Substantia nigra (tissue), 51 donors: ENCODE measurements at places on chromosomes 2 and 18.

GRCh38 chr2:22027345-22028005 lies 903.7 kb downstream of the TDRD15 start:
- no peak for DNase-seq

DNA sequence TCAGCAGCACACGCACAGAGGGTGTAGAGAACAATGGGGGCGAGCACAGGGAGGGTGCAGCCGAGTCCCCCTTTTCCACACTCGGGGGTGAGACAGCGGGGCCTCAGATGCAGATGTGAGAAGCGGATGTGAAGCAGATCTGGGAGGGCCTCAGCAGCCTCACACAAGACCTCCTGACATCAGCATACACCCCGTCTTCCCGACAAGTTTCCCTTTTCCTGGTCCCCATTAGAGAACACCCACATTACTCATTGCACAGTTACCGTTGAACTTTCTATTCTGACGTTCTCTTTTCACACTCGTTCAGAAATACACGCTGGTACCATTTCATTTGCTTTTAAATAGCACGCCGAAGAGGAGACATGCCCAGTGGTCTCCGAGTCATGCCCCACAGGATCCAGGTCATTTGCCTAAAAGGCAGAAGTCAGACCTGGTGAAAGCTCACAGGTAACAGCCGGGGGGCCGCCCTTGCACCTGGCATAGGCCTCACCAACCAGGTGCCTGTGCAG lies 129.5 kb upstream of the ID2 start:
- DNase-seq, result no peak

DNA sequence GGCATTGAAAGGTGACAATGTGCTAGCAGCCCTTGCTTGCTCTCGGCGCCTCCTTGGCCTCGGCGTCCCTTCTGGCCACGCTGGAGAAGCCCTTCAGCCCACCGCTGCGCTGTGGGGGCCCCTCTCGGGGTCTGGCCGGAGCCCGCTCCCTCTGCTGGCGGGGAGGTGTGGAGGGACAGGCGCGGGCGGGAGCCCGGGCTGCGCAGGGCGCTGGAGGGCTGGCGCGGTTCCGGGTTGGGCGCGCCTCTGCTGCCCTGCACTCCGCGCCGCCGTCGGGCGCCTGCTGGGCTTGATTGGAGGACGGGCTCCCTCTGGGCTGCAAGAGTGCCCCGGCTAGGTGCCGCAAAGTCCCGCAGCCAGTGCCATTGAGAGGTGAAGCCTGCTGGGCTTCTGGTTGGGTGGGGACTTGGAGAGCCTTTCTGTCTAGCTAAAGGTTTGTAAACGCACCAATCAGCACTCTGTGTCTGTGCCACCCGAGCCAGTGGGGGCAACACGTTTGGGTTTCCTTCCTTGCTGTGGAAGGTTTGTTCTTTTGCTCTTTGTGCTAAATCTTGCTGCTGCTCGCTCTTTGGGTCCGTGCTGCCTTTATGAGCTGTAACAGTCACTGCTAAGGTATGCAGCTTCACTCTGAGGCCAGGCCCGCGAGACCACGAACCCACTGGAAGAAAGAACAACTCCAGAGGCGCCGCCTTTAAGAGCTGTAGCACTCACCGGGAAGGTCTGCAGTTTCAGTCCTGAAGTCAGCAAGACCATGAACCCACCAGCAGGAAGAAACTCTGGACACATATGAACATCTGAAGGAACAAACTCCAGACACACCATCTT lies 14.8 kb upstream of the IMP4 start:
- DNase-seq, result no peak

DNA sequence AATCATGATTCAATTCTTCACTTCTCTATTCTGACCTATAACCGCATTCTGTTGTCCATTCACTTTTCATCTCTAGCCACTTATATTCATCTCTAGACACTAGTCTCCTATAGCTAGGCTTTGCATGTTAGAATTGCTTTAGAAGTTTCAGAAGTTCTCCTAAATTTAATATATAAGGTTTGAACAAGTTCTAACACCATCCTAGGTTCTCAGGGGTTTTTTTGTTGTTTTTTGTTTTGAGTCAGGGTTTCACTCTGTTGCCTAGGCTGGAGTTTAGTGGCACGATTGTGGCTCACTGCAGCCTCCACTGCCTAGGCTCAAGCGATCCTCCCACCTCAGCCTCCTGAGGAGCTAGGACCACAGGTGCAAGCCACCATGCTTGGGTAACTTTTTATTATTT lies 19.9 kb downstream of the WDSUB1 start:
- DNase-seq, result no peak

DNA sequence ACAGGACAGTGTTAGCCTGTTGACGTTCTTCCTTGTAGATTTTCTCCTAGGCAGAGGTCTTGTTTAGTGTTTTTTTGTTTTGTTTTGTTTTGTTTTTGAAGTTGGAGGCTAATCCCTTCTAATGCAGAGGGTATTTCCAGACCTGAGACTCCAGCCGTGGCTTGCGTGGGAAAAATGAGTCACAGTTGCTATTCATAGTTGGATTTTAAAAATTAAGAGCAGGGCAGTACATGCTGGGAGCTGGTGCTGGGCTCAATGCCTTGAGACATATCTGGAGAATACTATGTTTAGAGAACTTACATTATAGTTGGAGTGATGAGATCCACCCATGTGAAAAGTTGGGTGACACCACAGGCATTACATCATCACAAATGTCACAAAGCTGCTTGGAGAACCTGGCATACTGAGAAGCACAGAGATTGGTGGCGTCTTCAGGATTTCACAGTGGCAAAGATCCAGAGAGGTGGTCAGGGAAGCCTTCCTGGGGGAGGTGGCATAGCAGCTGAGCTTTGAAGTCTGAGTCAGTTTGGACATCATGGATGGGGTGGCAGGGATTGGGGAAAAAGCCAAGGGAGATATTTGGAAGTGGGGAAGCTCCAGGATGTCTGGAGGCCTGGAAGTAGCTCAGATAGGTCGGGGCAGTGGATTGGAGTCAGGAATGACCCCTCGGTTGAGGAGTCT lies 249.4 kb downstream of the LOXHD1 start:
- DNase-seq, result no peak

- no peak for DNase-seq
Observed at GRCh38 chr2:86234563-86235131, 35.4 kb downstream of the MRPL35 start.
